ENCODE measurements at places on chromosomes 12 and 14.

DNA sequence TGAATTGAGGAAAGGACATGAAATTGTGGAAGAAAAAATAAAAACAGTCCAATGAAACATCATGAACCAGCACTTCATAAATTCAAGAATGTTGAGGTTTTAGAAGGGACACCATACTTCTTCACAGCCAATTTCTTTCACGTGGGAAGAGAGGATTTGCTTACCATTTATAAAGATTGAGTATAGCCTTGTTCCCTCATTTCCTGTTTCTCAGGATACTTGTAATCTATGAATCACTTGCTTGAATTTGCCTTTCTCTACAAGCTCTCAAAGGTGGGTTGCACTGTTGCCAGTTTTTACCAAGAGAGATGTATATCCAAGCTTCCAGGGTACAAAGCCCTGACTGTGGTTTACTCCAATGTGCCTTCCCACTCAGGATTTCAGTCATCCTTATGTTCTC lies 116.1 kb downstream of the DUSP6 start:
- DNase-seq = no peak

DNA sequence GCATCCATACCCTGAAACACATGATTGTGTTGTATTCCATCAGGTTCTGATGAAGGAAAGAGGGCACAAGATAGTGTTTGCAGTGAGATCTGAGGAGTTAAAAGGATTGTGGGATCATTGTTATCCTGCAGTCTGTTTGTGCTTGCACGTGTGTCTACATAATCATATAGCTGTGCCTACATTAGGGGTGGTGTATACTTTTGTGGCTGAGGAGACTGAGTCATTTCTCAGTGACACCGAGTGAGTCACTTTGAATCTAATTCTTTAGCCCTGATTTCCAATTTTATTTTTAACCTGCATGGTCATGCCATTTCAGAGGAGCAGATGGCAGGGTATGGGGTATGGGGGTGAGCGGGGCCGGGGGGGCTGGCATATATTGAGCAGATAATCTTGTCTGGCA lies 133.2 kb downstream of the ANO4 start:
- DNase-seq = no peak

DNA sequence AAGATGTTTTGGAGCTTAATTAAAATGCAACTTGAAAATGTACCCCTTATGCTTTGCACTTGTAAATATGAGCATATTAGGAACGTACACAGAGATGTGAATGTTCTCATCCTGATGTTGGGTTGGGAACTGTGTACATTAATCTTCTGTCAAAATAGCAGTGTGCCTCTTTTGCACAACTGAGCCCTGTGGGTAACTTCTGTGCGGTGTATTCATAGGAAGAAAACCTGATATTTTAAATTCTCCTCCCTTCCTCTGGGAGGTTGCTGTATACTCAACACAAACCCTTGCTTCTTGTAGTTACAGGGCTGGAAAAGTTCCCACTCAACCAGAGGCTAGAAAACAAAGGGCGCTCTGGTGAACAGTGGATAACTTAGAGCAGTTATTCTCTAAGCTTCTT lies 18.7 kb downstream of the PTHLH start:
- DNase-seq = no peak

DNA sequence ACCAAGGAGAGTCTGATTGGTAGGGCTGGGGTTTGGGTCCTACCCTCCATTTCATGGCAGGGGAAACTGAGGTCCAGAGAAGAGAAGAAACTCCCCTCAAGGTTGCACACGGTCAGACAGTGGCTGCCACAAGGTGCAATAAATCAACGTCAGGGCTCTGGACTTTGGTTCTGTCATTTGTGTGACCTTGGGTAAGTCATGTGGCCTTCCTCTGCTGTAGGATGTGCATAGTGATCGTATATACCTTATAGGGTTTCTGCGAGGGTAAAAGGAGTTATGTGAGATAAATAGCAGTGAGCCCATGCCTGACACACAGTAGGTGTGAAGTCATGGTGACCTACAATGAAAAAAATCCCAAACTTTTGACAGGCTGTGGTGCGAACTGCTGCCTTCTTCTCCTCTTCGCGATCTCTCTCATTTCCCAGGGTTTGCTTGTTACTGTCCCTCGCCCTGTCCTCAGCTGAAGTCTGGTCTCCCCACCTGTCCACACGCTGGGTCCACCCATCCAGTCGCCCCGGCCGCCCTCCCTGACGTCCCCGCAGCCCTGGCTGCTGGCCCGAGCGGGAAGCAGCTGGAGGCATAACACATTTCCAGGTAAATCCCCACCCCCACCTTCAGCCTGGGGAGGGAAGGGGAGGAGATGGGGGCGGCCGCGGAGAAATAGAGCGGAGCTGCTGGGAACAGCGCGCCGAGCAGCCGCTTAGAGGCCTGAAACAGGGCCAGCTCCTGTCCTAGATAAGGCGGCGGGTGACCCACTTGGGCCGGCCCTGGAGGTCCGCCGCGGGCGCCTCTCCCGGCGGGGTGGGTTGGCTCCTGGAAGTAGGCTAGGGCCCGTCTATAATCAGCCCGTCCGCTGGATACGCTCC lies 1.8 kb upstream of the FAM222A start:
- no peak for DNase-seq

- no peak for DNase-seq
These were observed 186.3 kb upstream of the NUDT4 start for GRCh38 chr12:93191423-93191822.

DNA sequence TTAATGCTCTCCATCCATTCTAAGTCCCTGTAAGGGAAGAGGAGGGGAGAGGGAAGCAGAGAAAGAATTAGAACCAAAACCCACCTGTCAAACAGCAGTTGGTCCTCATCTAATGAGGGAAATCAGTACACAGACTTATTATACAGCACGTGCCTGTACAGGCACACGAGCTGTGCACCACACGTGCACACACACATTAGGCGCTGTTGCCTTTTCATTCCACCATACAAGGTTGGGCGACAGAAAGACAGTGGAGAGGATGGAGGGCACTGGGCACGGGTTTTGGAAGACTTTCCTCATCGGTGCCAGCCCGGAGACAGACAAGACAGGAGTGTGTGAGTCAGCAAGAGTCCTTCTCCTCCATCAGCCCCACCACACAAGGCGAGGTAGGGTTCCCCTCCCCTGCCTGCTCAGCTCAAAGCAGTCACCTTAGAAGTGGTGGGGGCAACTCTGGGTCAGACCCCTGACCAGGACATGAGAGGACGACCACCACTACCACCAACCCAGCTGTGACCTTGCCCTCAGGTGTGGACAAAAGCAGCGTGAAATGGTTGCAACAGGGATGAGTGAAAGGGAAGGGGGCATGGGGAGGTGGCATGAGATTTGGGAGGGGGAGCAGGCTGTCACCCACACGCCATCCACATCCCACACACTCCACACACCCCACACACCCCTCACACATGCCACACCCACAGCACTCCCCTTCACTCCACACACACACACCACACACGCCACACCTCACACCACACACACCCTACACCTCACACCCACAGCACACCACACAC lies 80.7 kb downstream of the ACTN1 start:
- no peak for DNase-seq

GRCh38 chr14:85426068-85426935 lies 103.6 kb upstream of the FLRT2 start:
- no peak for DNase-seq

GRCh38 chr12:41950455-41950854 lies 194.2 kb downstream of the GXYLT1 start:
- DNase-seq = no peak

DNA sequence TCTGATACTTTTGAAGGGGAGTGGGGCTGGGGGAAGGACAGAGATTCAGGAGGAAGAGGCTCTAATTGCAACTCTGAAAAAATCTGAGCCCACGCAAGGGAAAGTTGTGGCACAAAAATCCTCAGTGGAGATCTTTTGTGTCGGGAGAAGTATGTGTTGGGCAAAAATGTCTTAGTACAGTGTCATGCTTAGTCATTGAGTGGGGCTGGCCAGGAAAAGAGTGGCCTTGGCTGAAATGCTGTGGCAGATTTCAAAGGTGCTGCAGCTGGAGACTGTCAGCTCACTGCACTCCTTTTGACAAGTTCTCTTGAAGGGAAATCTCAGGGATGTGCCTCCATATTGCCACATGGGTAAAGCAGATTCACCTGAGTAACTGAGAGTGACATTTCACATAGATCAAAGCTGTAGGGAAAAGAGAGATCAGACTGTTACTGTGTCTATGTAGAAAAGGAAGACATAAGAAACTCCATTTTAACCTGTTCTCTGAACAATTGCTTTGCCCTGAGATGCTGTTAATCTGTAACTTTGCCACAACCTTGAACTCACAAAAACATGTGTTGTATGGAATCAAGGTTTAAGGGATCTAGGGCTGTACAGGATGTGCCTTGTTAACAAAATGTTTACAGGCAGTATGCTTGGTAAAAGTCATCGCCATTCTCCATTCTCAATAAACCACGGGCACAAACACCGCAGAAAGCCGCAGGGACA lies 36.0 kb upstream of the GLIPR1 start:
- no peak for DNase-seq

Data from stimulated activated CD8-positive, alpha-beta memory T cell treated with anti-CD3 and anti-CD28 coated beads, Interleukin-2, amount 100 ng/mL, for 48 hours (primary cell).